MCF 10A (cell line): ENCODE measurements at places on chromosomes 4 and X. TPM values are rescaled to one million over a fixed set of nuclear protein-coding genes. Genes with fewer than 3 reads are reported as not detected.

GRCh38 chrX:134469486-134469885 is 9.5 kb downstream of the HPRT1 start:
- no peaks in the 10 kb centered on the region for H3K4me1 ChIP-seq
- H3K4me3 ChIP-seq, result no peak overlapping the region
- H3K27me3 ChIP-seq, result peaks cover 2% of the 10 kb centered on the region

DNA sequence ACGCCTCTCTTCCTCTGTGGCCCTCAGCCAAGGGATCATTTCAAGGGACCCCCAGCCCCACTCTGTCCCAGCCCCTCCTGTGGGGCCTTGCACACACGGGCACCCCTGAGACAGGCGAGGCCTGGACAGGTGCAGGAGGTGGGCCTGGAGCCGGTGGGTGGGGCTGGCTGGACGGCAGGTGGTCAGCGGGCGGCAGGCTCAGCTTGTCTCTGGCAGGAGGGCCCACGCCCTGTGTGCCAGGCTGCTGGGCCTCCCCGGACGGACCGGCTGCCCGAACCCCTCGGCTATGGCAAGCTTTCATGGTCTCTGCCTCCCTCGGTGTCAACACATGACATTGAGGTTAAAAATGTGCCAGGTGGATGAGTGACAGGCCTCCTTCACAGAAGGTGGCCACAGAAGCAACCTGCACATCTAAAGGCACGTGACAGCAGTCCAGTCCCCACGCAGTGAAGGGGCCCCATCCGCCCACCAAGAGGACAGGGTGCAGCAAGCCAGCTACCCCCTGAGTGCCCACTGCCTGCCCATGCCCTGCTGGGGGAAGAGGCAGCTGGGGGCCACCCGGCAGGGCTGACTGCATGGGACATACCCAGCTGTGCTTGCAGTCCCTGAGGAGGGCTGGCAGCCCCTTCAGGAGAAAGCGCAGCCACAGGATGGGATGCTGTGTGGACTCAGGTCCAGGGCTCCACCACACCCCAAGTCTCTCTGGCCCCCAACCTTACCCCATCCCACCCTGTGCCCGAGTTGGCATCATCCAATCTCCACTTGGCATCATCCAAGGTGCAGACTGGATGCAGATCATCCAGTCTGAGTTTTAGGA is 109.3 kb downstream of the FAM53A start:
- H3K27ac ChIP-seq, result no peak overlapping the region
- peaks cover 5% of the 10 kb centered on the region for H3K4me1 ChIP-seq
- DNase-seq, result no peak
- no peaks in the 10 kb centered on the region for H3K36me3 ChIP-seq
- H3K4me3 ChIP-seq, result no peak overlapping the region

GRCh38 chr4:5383191-5383980 is 325.0 kb downstream of the EVC2 start:
- no peak overlapping the region for H3K27ac ChIP-seq
- H3K4me1 ChIP-seq, result no peaks in the 10 kb centered on the region
- no peaks in the 10 kb centered on the region for H3K27me3 ChIP-seq
- no peaks in the 10 kb centered on the region for H3K36me3 ChIP-seq

DNA sequence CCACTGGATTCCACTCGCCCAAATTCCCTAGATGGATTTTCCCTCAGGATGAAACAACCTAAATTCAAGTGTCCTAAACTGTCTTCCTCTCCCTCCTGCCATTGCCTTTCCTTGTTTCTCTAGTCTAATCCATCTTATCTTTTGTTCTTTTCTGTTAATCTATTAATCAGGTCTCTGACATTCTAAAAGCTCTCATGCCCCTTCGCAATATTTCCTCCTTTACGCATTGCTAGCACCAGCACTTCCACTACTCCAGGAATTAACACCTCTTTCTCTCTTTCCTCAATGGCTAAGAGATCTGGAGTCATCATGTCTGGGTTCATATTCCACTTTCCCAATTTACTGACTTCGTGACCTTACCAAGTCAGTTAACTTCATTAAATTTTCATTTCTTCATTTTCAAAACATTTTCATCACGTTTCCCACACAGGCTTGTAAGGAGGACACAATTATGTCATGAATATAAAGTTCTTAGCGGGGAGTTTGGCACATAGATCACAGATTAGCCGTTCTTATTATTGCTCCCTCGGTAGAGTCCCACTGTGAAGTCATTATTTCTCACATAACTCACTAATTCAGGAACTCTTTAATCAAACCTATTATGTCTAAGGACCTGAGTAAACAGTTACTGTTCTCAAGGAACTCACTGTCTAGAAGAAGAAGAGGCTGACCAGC is 45.3 kb downstream of the FAT4 start:
- no peaks in the 10 kb centered on the region for H3K4me1 ChIP-seq
- H3K27ac ChIP-seq, result no peak overlapping the region
- DNase-seq, result no peak
- no peaks in the 10 kb centered on the region for H3K36me3 ChIP-seq
- no peak overlapping the region for H3K4me3 ChIP-seq

DNA sequence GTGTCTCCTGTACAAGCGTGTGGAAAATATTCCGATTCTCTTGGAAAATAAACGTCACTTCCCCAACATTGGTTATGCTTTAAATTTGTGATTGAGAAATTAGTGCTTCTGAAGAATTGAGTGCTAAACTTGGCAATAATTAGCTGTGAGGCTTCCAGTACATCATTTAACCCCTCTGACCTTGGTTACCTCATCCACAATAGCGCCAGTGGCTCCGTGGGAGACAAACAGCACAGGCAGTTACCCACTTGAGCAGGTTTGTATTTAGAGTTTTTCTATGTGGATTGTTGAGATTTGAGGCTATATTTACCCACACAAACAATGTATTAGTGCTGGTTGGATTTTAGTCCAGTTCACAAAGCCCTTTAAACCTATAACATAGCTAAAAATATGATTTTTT is 476.5 kb downstream of the NKX6-1 start:
- no peak overlapping the region for H3K4me3 ChIP-seq
- H3K36me3 ChIP-seq, result no peaks in the 10 kb centered on the region
- DNase-seq, result no peak
- peaks cover 27% of the 10 kb centered on the region for H3K27me3 ChIP-seq
- H3K4me1 ChIP-seq, result no peaks in the 10 kb centered on the region

- peak overlapping the region; percentile 78 for H3K4me3 ChIP-seq
- H3K27ac ChIP-seq, result peak overlapping the region; percentile 90
- H3K27me3 ChIP-seq, result no peaks in the 10 kb centered on the region
- H3K36me3 ChIP-seq, result no peaks in the 10 kb centered on the region
- peaks cover 8% of the 10 kb centered on the region for H3K4me1 ChIP-seq
- DNase-seq, result peak; percentile 60
These were observed 53.4 kb downstream of the FAT4 start for GRCh38 chr4:125368146-125368545.

GRCh38 chr4:125011646-125012045 is 299.1 kb upstream of the ANKRD50 start:
- H3K27me3 ChIP-seq, result no peaks in the 10 kb centered on the region
- DNase-seq, result no peak
- no peak overlapping the region for H3K27ac ChIP-seq

DNA sequence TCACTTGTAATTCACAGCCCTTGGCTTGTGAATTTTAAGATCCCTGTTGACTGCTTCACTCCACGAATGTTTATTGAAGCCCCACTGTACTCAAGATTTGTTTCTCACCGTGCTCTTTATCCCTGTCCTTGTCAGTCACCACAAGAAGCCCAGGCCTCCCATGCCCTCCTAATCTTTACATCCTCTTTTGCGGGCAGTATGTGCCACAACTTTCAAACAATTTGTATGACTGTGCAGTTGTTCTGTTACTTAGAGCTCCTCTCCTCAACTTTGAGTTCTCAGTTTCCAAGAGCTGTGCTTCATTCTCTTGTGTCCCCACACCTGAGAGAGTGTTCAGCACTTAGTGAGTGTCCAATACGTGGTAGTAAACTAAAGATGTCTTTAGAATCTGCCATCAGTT is 467.7 kb downstream of the NKX6-1 start:
- no peaks in the 10 kb centered on the region for H3K4me1 ChIP-seq
- no peak overlapping the region for H3K4me3 ChIP-seq
- peaks cover 28% of the 10 kb centered on the region for H3K27me3 ChIP-seq
- no peaks in the 10 kb centered on the region for H3K36me3 ChIP-seq
- DNase-seq, result no peak

DNA sequence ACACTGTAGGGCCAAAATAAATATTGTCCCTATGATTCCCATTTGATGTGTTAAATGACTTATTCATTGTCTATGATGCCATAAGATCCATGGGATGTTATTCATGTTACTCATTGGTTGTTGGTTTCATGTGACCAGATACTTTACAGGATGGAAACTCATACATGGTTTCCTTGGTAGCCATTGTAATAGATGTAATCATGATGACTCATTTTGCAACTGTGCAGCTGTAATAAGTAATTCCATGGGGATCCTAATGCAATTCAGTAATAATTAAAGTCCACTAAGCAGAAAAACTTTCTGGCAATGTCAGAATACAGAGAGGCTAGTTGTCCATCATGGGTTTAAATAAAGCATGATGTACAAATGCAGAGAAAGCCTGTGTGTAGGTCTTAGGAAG is 389.7 kb upstream of the NR3C2 start:
- peaks cover 6% of the 10 kb centered on the region for H3K4me1 ChIP-seq
- peak; percentile 66 for DNase-seq
- peak overlapping the region; percentile 57 for H3K27ac ChIP-seq
- H3K27me3 ChIP-seq, result no peaks in the 10 kb centered on the region

DNA sequence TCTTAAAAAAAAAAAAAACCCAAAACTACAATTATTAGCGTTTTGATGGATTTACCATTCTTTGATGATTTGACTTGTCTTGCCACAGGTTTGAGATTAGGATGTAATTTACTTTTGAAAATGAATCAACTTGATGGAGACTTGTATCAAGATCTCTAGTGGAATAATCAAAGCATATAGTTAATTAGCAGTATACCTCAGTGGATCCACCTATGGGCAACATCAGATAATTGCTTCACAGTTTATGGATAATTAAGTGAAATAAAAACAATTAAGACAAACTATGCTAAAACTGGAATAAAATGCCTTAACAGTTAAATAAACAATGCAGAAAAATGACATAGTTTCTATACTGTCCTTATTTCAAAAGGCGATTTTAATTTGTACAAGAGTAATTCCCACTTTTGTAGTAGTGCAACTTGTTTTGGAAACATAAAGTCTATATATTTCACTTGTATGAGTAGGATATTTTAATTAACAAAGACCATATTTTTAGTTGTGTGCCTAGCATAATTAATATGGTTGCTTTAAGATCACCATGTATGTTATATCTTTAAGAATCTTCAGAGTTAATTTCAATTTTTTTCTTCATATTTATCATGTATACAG is 4.2 kb downstream of the CPEB2 start:
- peak overlapping the region; percentile 89 for H3K4me3 ChIP-seq
- H3K27me3 ChIP-seq, result no peaks in the 10 kb centered on the region
- H3K4me1 ChIP-seq, result peaks cover 14% of the 10 kb centered on the region
- H3K27ac ChIP-seq, result no peak overlapping the region
- peak; percentile 39 for DNase-seq

GRCh38 chr4:134888156-134888555 is 686.6 kb upstream of the PABPC4L start:
- H3K27ac ChIP-seq, result no peak overlapping the region
- H3K4me3 ChIP-seq, result no peak overlapping the region
- H3K36me3 ChIP-seq, result no peaks in the 10 kb centered on the region

DNA sequence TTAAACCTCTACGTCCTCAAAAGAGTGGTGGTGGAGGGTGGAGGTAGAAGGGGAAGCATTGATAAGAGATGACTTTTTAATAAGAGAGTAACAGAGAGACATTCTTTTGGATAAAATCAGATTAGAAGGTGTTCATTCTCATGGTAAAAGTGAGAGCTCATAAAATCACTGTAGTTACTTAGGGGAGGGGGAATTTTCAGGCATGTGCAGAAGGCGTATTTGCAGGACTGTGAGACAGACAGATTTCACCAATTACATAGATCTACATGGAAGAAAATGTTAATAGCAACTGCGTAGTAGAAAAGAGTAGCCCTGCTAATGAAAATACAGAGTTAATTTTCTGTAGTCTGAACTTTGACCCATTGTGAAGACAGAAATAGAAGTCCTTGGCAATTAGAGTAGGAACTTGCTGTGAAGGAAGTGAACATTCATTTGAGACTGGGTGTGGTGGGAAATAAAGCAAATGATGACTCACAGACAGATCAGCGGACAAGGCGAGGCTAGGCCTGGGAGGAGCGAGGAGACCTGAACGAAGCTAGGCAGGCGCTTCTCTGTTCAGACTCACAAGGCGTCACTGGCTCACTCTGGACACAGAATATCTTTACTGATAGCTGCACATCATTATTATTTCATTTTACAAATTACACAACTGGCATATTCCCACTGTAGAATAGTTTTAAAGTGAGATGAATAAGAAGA is 57.2 kb upstream of the FAM9C start:
- peak overlapping the region; percentile 11 for H3K4me3 ChIP-seq
- peaks cover 11% of the 10 kb centered on the region for H3K27me3 ChIP-seq
- peak overlapping the region; percentile 81 for H3K27ac ChIP-seq
- no peaks in the 10 kb centered on the region for H3K36me3 ChIP-seq

GRCh38 chr4:48602222-48602621 is 112.2 kb downstream of the ZAR1 start:
- DNase-seq, result peak; percentile 30
- peaks cover 25% of the 10 kb centered on the region for H3K36me3 ChIP-seq
- H3K27ac ChIP-seq, result no peak overlapping the region
- no peaks in the 10 kb centered on the region for H3K27me3 ChIP-seq

- no peaks in the 10 kb centered on the region for H3K36me3 ChIP-seq
- peak overlapping the region; percentile 80 for H3K27ac ChIP-seq
- peaks cover 17% of the 10 kb centered on the region for H3K4me1 ChIP-seq
- DNase-seq, result peak; percentile 53
- H3K27me3 ChIP-seq, result no peaks in the 10 kb centered on the region
These were observed 331.4 kb downstream of the RAPGEF2 start for GRCh38 chr4:159434114-159434870.

DNA sequence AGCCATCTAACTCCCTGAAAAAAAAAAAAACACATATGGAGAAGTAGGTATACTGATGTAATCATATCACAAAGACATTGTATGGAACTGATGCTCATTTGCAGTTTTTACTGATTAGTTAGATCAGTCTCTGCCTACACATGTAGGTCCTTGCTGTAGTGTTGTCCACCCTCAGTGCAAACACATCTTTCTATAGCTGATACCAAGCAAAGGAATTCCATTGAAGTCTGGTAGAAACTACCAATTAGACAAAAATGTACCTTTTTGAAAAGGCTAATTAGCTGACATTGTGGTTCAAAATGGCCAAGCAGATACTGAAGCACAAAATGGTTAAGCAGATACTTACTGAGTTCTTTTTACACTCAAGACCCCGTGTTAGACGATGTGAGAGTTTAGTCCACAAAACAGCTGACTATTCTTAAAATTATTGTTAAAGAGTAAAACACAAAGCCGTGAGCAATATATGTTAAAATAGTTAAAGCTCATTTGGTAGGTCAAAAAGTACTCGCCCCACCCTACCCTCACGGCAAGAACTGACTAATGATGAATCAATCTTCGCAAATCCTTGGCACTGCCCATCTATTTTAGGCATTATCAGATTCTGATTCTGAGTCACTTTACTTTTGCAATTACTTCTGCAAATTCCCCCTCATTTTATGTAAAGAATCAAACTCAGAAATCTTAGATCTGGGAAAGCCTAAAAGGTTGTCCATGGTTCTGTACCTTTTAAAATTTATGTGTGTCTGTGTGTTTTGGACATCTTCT is 40.4 kb downstream of the COL4A6 start:
- H3K4me3 ChIP-seq, result peak overlapping the region; percentile 60
- no peaks in the 10 kb centered on the region for H3K36me3 ChIP-seq
- H3K4me1 ChIP-seq, result peaks cover 54% of the 10 kb centered on the region
- peaks cover 3% of the 10 kb centered on the region for H3K27me3 ChIP-seq
- peak overlapping the region; percentile 82 for H3K27ac ChIP-seq
- peak; percentile 84 for DNase-seq

The AFF2 gene
- 0.19 and 0.42 TPM in 2 replicates for total RNA-seq

The FHDC1 gene
- 2.0 and 2.7 TPM in 2 replicates for total RNA-seq

The NALF2 gene
- 4.7 and 5.8 TPM in 2 replicates for total RNA-seq

The RNF113A gene
- total RNA-seq, result 19.0 and 23.0 TPM in 2 replicates

The H2BW2 gene
- total RNA-seq, result not detected in 2 replicates

The SATL1 gene
- not detected in 2 replicates for total RNA-seq

The PIGA gene
- 17.3 and 22.7 TPM in 2 replicates for total RNA-seq

The VSIG4 gene
- not detected in 2 replicates for total RNA-seq
